BJ (cell line): ENCODE measurements at places on chromosomes 3 and 15. TPM values are rescaled to one million over a fixed set of nuclear protein-coding genes. Genes with fewer than 3 reads are reported as not detected.

DNA sequence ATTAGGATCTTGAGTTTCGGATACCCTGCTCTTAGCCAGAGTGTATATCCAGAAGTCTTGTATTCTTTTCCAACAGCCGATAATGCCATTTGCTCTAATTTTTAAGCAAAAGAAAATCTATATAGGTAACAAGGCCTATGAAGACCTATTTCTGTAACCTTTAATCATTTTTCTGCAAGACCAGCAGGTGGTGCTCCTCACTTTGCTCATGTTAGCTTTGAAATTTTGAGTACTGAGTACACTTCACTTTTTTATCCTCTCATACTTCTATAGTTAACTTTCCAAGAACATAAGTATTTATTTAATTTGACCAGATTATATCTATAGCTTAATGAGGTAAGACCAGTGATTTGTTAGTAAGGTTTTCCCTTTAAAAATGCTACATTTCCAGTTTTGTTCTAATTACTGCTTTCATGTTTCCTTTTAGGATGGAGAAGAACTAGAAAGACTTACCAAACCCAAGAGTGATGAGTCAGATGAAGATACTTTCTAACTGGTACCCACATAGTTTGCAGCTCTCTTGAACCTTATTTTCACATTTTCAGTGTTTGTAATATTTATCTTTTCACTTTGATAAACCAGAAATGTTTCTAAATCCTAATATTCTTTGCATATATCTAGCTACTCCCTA is 20.5 kb downstream of the SLC35A5 start:
- DNase-seq = no peak

- DNase-seq = no peak
Observed at GRCh38 chr15:25783607-25784540, 79.3 kb downstream of the ATP10A start.

DNA sequence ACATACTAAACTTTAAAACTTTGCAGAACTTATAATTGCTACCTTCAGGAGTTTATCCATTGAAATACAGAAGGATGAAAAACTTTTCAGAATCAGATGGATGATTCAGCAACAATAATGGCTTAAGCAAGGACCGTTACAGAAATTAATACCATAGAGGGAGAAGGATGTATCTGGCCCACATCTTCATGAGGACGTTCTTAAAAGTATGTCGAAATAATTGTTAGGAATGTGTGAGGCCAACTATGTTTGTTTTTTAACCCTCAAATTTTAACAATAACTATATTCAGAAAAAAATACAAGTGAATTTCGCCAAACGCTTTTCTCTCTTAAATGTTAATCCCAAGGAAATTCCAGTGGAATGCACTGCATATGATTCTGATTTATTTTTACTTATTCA is 105.2 kb upstream of the EPHA3 start:
- no peak for DNase-seq

DNA sequence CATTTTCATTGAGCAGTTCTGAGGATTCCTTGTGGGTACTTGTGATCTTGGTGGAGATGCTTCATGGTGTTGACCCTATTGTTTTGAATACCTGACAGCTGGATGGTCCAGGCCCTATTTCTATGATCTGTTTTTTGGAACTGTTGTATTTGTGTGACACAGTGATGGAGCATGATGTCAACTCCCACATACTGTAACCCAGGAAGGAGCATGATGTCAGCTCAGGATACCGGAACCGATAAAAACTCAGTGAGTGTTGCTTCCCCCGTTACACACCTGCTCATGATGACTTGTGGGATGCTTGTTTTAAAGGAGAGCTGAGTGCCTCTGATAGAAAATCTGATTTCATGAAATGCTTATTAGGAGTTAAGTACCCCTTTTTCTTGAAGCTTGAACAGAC is 45.1 kb downstream of the ZBTB38 start:
- no peak for DNase-seq

- DNase-seq = no peak
Observed at GRCh38 chr3:12772462-12772861, 13.4 kb upstream of the TMEM40 start.

DNA sequence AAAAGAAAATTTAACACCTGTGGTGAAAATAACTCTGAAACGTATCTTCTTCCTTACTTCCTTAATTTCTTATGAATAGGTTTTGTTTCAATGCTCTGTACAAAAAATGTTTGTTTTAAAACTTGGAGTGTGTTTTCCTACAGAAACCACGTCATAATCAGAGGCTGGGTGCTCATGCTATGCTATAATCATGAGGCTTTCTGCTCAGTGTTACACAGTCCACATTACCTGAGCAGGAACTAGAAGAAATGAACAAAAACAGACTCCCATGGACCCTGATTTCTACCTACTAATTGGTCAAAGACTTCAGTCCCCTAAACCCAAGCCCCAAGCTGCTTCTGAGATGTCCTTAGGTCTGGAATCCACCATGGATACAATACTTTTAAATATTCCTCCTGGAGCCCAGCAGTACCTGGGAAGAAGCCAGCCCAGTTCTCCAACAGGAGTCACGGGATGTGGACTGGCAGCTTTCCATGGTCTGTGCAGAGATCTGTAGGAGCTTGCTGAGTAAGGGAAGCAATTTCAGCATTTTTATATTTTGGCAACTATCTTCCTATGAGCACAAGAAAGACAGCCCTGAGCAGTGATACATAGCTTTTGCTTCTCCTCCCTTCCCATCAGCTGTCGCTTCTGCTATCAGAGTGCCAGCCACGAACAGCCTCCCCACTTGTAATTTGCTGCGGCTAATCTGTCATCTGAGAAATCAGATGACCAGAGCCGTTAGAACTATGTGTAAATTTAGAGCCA is 65.6 kb downstream of the WDR72 start:
- DNase-seq = no peak

DNA sequence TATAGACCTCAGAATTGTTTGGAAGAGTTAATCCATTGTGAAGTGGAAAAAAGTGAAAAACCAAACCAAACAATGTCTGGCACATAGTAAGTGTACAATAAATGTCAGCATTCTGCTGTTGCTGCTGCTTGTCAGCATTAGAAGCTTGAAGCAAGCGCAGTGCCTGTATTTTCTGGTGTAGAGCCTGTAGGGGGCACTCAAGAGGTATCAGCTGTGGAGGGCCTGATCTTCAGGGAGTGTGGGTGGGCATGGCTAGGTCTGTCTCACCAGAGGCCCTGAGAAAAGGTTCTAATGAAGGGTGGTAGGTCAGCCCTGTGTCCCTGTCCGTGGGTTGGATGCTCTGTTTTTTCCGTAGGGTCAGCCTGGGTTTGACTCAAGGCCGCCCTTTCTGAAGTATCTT is 3.6 kb downstream of the ADAMTSL3 start:
- DNase-seq = no peak

GRCh38 chr15:88725305-88726210 is 77.7 kb upstream of the ACAN start:
- no peak for DNase-seq

DNA sequence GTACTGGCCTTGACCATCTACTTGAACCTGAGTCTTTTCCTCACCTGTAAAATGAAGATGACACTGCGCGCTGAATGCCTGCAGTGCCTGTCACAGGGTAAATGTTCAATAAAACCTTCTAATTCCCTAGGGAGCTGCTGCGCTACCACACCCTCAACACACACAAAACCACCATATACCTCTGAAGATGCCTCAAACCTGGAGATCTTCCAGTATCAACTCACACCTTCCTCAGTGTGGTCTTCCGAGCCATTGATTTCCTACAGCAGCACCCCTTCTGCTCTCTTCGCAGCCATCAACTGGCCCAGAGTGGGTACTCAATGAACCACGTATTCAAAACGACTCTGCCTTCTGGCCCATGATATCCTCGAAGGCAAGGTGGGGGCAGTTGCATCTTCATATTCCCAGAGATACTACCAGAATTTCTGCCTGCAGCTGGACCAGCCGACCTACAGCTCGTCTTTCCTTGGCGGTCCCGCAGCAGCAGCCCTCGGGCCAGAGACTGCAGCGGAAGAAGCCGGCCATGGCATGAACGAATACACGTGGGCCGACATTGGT is 695 bp downstream of the RPL32 start:
- no peak for DNase-seq

- DNase-seq = no peak
Observed at GRCh38 chr3:88267441-88267840, 117.7 kb downstream of the C3orf38 start.

DNA sequence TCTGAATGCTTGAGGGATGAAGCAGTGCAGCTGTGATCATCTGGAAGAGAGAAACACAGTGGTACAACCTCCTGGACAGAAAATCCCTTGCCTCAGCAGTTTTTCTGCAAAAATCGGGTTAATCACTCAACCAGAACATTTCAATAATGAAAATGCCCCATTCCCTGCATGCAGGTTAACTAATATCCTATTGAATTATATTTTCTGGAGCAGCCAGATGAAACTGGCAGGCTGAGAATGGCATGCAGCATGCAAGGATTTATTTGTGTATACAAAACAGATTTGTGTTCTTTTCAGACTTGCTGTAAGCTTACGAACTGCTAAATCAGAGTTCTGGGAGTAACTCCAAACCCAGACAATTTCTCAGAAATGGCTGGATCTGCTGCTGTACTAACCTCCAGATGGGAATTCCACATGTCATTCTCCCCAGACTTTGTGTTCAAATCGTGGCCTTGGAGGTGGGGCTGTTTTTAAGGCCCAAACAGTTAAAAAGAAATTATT is 39.1 kb downstream of the SLC9A9 start:
- no peak for DNase-seq

ECT2 gene
- 15.3 and 30.9 TPM in 2 replicates for polyA plus RNA-seq

UBL7 gene
- polyA plus RNA-seq = 69.4 and 87.3 TPM in 2 replicates

CMTM6 gene
- polyA plus RNA-seq = 22.8 and 47.4 TPM in 2 replicates

SLC30A4 gene
- polyA plus RNA-seq = 5.2 and 7.1 TPM in 2 replicates

GP5 gene
- polyA plus RNA-seq = 0.02 TPM in 1 of 2 replicates, not detected in the other

FGF7 gene
- 12.7 and 30.4 TPM in 2 replicates for polyA plus RNA-seq

CHCHD4 gene
- polyA plus RNA-seq = 6.7 and 10.3 TPM in 2 replicates

RBPMS2 gene
- polyA plus RNA-seq = 0.45 and 0.67 TPM in 2 replicates
